ENCODE measurements at places on chromosomes 6 and 20.
A peak's percentile ranks its signal among the peaks of the same experiment; 100 is the strongest.

- peak; percentile 12 for DNase-seq
These were observed 76.8 kb downstream of the REV3L start for GRCh38 chr6:111406200-111406721.

GRCh38 chr6:130841128-130841728, 14.0 kb downstream of the SMLR1 start:
- no peak for DNase-seq

DNA sequence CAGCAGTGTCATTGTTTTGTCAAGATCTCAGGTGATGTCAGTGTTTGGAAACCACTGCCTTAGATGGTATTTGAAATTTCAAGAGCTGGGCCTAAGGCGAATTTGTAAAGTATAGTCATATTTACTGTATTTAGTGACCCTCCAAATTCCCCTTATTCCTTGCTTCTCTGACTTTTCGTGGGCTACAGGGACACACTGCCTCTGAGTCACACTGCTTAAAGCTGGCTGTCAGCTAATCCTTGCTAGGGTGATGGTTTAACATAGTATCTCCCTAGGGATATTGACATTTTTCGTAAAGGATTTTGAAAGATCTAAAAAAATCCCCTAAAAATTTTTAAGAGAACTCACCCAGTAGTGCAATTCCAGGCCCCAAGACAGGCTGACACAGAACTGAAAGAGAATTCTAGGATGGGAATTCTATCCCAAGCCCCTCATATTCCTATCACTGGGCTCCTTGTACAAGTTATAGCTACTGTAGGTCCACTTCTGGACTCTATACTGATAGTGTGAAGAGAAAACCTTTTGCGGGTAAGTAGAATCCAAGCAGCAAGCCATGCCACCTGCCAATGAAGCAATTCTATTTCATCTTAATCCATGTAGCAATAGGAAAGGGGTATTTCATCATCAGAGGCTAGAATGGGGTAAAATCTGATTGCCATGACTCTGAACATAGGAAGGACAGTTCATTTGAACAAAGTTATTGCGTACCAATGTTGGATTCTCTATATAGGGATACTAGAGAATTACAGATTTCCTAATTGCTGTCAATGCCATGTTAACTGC, 4.3 kb downstream of the BMP6 start:
- no peak for DNase-seq

GRCh38 chr6:145352382-145353080, 382.8 kb downstream of the EPM2A start:
- DNase-seq, result no peak

DNA sequence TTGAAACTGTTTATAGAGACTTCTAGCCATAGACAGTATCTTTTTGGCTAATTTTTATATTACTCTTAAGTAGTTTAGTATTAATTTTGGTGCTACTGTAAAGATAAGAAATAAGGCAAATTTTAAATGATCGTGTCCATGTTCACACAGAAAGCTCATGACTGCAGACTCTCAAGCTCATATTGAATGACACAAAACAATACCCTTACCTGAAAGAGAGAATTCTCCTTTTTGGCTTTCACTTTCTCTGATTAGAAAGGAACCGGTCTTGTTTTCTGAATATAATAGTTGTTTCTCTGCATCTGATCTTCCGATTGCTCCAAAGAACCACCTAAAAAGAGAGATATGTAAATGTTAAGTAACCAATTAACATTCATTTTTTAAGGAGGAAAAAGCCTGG, 57.0 kb downstream of the FRK start:
- no peak for DNase-seq

DNA sequence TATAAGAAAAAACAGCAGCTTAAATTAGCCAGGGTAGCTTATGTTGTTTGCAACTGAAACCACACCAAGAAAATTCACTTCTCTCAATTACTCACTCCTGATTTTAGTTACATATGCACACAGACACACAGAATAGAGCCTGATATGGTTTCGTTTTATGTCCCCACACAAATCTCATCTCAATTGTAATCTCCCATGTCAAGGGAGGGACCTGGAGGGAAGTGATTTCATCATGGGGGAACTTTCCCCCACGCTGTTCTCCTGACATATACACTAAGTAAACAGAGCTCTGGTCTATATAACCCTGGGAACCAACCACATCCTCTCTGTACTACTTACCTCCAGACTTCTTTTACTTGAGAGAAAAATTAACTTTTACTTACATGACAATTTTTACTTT, 9.8 kb downstream of the OR12D1 start:
- DNase-seq, result no peak

DNA sequence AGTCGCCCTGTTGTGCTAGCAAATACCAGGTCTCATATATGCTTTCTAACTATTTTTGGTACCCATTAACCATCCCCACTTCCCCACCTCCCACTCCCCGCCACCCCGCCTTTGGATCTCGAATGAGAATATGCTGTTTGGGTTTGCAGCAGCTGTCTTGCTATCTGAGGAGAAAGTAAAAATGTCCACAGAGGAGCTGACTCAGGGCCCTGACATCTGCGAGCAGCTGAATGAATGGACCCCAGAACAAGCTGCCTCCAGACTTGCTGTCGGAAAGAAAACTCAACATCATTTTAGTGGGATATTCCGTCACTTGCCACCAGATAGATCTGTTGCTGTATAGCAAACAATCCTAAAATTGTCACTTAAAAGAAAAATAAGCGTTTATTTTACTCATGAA, 103.7 kb downstream of the LINC00237 start:
- DNase-seq, result no peak

- DNase-seq, result no peak
These were observed 242.3 kb upstream of the PMEPA1 start for GRCh38 chr20:57952136-57952535.

DNA sequence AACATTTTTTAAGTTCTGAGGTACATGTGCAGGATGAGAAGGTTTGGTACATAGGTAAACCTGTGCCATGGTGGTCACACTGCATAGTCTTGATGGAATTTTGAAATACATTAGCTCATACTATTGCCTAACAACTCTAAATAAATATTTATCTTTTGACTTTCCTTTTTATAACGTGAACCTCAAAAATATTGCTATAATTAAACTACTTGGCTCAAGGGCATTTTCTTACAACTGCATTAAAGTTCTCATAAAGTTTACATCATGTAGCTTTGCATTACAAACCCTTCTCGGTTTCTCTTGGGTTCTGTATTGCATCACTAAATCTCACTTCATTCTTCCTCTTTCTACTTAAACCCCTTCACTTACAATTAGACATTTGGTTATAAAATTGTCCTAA, 636.0 kb upstream of the PTCHD4 start:
- no peak for DNase-seq

- DNase-seq, result no peak
These were observed 37.5 kb upstream of the BEND3 start for GRCh38 chr6:107152638-107153430.

DNA sequence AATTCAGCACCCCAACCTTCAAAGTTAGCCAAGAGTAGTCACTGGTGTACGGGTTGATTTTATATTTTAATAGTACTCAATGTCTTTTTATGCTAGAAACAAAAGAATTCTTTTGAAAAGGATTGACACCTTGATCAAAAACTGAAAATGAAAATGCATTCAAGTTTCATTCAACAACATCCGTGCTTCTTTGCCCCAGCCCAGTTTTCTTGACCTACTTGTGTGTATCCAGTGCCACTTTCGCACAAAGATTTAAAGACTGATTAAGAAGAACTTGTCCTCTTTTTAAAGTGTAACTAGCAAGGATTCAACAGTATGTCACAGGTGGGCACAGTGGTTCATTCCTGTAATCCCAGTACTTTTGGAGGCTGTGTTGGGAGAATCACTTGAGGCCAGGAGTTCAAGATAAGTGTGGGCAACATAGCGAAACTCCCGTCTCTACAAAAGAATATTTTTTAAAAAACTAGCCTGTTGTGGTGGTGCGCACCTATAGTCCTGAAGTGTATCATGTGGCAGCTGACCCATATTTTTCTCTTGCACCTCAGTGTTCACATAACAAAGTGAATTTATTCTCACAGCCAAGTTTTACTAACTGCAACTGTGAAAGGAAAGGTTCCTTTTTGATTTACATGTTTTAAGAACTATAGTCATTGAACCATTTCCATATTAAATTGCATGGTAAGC, 22.7 kb upstream of the CD2AP start:
- DNase-seq, result no peak

DNA sequence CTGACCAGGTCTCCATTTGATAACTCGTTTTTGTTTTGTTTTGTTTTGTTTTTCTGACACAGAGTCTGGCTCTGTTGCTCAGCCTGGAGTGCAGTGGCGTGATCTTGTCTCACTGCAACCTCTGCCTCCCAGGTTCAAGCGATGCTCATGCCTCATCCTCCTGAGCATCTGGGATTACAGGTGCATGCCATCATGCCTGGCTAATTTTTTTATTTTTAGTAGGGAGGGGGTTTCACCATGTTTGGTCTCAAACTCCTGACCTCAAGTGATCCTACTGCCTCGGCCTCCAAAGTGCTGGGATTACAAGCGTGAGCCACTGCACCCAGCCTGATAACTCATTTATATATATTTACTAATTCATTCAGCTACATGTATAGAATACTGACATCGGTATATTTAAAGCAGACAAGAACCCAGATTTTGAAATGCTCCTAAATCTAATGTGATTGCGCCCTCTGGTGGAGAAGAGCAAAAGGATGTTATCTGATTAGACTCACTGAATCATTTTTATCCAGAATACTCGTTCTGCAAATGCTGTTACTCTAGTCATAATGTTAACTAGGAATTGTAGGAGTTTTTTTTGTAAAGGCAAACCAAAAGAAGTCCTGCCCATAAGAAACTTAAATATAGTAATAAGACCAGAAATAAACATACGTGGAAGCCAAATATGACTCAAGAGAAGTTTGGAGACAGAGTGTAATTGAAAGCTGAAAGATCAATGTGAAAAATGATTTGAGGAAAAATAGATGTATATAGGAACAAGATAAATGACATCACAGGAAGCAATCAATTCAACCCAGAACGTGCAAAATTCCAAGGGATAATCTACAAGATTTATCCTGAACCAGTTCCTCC, 5.3 kb upstream of the COL12A1 start:
- peak; percentile 71 for DNase-seq

GRCh38 chr6:27149150-27149549, 98.4 kb upstream of the PRSS16 start:
- DNase-seq, result no peak

- DNase-seq, result no peak
These were observed 7.9 kb upstream of the TBPL1 start for GRCh38 chr6:133945158-133945557.
